ENCODE measurements at places on chromosomes 6 and 20. TPM values are rescaled to one million over a fixed set of nuclear protein-coding genes. Genes with fewer than 3 reads are reported as not detected.

GRCh38 chr6:165562421-165563090 is 100.5 kb downstream of the PDE10A start:
- no peak for DNase-seq

GRCh38 chr6:34412016-34412415 is 13.9 kb downstream of the RPS10 start:
- no peak for DNase-seq

DNA sequence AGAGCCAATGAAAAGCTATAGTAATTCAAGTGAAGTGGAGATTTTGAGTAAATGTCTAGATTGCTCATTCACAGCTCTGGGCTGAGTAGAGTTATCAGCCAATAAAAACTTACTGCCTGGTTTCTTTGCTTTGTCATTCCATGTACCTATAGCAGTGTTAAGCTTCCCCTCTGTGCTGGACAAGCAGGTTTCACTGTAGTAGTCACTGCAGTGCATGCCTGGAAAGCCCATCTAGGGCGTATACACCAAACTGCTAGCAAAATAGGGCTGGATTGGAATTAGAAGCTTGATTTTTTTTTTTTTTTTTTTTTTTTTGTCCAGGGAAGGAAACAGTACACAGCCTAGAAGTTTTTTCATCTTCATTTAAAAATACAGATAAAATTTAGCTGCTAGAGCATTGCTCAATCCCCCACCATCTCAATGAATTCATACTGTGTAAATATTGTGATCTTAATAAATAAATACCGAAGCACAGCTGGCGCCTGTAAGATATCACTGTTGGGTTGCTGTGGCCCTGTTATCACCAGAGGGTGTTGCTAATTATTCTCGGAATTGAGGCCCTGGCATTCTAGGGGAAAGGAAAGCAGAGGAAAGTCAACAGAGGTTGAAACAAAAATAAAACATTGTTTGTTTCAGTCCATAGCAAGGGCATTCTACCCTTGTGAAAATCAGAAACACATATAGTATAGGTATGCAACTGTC is 968.5 kb upstream of the GJE1 start:
- DNase-seq = no peak

DNA sequence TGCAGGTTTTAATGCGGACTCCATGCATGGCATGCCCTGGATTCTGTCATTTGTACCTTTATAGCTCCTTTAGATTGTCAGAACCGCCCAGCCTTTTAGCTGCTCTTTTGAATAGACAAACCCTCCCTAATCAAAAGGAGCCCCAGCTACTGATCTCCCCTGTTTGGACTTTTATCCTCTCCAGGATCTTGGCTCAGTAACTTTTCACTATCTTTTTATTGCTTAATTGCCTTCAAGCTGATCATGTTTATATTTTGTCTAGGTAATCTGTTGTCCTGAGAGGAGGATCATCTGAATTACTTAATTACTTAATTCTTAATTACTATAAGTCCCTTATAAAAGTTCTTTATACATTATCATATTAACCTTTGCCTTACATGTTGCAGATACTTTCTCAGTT is 93.2 kb downstream of the HIVEP1 start:
- no peak for DNase-seq

DNA sequence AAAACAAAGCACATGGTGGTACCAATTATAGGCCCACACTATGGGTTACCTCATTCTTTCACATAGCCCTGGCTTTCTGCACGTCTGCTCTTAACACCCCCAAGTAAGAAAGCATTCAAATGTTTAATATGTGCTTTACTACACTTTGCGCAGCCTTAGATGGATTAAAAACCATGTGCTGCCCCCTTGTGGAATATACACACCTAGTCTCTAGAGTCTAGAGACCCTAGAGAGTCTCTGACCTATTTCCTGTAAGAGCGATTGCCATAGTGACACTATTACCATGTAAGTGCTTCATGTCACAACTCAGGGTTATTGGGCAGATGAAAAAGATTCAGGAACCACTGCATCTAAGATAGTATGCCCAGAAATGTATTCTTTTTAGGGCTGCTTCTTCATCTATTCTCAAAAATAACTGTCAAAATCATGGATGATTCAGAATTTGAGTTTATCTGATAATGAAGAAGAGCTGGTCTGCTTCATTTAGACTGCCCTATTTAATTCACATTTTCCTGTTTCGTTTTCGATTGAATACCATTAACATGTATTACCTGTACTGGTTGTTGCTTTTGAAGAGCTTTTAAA is 186.3 kb downstream of the ADGB start:
- DNase-seq = no peak

Gene PRR18
- 2.0 TPM for total RNA-seq

Gene TPD52L1
- total RNA-seq = 49.7 TPM

Gene ARFGEF3
- total RNA-seq = 0.18 TPM

DNA sequence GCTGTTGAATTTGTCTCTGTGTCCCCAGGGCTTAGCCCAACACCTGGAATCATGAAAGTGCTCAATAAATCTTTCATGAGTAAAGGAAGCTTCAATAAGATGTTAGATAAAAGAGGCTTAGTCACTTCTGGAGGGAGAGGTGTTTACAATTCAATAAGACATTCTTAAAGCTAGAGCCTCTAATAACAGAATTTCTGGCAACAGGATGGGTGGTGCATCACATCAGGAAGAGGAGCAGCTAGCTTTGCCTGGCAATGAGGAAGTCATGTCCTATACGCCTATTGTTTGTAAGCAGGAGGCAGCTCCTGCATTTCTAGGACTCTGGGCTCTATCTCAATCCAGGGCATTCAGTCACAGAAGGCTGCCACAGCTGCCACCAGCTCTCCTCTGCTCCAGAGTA is 638.5 kb downstream of the EPM2A start:
- no peak for DNase-seq

GRCh38 chr20:41299899-41300298 is 17.6 kb downstream of the ZHX3 start:
- no peak for DNase-seq

DNA sequence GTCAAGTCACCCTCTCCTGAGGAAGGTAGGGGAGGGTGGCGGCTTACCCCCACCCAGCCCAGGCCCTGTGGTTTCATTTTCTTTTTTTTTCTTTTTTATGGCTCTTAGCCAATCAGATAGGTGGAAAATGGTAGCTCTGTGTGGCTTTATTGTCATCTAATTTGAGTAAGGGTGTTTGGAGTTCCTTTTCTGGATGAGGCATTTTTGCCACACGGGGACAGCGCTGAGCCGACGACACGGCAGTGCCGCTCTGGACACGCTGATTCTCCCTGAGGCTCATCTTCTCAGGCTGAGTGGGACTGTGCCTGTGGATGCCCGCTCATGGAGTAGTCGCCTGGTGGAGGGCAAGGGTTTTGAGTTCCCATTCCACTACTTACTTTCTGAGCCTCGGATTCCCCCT is 37.6 kb upstream of the ANGPT4 start:
- no peak for DNase-seq

Gene GLP1R
- not detected for total RNA-seq

- DNase-seq = no peak
Measured at GRCh38 chr6:134374491-134375219, 56.7 kb upstream of the SGK1 start.

DNA sequence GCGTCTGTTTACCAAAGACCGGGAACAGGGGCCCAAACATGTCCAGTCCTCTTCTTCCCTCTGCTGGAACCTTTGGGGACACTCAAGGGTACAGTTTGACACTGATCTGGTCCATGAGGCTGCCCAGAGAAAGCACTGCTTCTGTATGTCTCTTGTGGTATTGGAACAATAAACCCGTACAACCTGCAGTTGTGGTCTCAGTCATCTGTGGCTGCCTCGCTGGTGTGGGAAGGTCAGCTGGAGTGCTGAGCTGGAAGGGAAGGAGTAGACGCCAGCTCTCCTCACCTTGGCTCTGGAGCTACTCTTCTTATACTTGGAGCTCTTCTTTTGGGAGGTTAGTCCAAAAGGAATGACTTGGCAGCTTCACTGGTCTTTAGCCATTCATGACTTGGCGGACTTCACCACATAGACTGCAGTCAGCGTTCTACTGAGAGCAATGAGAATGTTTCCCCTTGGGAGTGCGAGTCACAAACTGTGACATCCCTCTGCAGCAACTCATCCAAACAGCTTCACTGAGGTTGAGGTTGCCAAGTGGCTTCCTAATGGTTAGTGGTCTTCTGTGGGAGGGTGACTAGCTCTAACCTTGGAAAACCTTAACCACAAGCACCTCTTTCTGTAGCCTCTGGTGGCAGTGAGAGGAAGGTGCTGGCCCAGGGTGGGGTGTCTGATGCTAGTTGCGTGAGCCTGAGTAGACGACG is 81.2 kb downstream of the ASXL1 start:
- no peak for DNase-seq

- DNase-seq = no peak
Measured at GRCh38 chr6:136624347-136624746, 74.1 kb upstream of the MAP7 start.

DNA sequence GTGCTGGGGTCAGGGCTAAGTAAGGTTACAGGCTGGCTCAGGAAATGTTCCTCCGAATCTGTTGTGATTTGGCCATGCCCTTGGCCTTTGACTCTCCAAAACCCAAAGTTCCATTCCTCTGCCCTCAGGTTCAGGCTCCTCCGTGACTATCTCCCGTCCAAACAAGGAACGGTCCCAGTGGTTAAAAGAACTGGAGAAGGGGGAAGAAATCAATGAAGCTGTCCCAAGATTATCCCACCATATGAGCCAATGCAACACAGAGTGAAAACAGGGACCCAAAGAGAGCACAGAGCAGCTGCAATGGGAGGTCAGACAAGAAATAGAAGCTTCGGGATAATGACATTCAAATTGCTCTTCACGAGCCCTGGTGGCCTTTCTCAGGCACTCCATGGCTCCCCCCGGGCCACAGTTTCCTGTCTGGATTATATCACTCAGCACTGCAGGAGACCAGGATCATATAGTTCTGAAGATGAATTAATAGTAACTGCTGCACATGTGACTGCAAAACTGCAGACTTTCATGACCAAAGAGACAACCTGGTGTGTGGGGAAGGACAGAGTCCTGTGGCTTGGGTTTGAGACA is 211.3 kb downstream of the ZNF217 start:
- no peak for DNase-seq

DNA sequence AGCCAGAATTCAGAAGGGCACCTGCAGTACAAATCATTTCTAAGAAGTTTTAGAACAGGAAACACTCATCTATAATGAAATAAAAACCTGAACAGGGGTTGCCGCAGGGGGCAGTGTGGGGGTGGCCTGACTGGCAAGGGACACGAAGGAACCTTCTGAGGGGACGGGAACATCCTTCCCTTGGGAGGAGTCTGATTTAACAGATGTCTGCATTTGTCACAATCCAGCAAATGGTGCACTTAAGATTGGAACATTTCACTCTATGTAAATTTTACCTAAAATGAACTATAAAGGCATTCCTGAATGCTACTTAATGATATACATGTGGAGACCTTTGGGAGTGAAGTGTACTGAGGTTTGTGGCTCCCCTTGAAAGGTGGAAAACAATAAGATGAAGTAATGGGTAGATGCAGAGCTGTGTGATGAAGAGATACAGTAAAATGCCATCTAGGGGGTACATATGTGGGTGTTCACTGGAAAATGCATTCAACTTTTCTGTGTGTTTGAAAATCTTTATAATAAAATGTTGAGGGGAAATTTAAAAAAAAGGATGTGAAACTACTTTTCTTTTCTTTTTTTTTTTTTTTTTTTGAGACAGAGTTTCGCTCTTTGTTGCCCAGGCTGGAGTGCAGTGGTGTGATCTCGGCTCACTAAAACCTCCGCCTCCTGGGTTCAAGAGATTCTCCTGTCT is 89.5 kb downstream of the SNX5 start:
- no peak for DNase-seq

GRCh38 chr6:13924146-13924948 is 405 bp upstream of the RNF182 start:
- no peak for DNase-seq

- DNase-seq = no peak
Measured at GRCh38 chr6:112799889-112800288, 452.8 kb downstream of the RFPL4B start.
